SIG-M5 (cell line): ENCODE measurements at places on chromosomes 16 and 17.

GRCh38 chr17:15366026-15366425, 24.6 kb upstream of the TEKT3 start:
- no peak for DNase-seq

- no peak for DNase-seq
Measured at GRCh38 chr16:78376452-78376851, 277.0 kb downstream of the WWOX start.

- no peak for DNase-seq
Measured at GRCh38 chr16:80996688-80997138, 10.0 kb downstream of the CMC2 start.

DNA sequence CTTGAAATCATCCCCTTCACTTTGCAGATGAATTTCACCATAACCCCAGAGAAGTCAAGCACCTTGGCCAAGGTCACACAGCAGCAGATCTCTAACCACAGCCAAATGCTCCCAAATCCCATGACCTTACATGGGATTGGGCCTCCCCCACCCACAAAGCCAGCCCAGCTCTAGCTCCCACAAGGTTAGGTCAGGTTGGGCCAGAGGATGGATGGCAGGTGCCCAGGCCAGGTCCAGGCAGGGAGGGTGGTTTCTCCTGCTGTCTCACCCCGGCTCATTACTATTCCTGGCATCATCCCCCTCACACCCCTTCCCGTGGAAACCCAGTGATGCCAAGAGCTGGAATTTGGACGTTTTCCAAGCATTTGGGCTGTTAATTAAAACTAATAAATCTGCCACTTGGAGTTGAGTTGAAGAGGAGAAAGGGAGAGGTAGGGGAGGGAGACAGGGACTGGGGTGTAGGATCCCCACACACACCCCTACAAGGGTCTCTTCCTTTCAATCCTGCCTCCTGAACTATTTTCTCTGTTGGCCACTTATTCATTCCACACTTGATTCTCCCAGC, 181.6 kb downstream of the TMEM132E start:
- DNase-seq, result no peak

DNA sequence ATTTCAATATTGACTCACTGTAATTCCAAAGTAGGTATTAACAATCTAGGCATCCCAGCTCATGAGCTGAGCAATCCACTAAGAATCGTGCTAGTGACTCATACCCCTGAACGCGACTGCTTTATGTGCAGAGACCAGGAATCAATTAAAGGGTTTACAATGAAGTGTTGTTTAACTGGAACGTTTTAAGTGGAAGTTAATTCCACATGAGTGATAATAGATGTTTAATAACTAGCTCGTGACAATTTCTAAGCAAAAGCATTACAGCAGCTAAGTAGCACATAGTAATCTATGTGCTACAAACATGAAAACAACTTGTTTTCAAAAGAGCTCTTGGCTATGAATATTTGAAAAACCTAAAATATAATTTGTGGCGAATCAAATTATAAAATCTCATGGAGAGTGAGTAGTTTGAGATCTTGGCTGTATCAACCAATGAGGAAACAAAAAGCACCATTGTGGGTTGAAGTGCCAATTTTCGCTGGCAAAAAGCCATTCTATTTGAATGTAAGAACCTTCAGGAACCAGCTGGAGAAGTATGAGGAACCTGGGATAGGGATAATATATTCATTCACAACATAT, 9.4 kb downstream of the GJC1 start:
- no peak for DNase-seq
